NCI-H1417 (cell line): ENCODE measurements at places on chromosomes 4 and X.

GRCh38 chr4:150583287-150584110 lies 1.5 kb downstream of the MAB21L2 start:
- no peak for DNase-seq

DNA sequence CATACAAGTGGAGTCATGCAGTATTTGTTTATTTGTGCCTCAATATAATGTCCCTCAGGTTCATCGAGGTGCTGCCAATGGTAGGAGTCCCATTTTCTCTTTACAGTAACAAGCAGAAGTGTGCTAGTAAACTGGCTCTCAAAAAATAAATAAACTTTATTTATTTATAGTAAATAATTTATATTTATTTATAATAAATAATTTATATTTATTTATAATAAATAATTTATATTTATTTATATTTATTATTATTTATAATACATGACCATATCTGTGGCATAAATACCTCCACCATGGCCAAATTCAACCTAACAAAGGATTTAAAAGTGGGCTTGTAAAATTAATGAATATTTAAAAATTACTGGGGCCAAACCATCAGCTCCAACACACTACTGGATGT lies 464.9 kb upstream of the NWD2 start:
- DNase-seq: no peak

- DNase-seq: no peak
These were observed 25.5 kb upstream of the ZNF330 start for GRCh38 chr4:141195095-141195707.

DNA sequence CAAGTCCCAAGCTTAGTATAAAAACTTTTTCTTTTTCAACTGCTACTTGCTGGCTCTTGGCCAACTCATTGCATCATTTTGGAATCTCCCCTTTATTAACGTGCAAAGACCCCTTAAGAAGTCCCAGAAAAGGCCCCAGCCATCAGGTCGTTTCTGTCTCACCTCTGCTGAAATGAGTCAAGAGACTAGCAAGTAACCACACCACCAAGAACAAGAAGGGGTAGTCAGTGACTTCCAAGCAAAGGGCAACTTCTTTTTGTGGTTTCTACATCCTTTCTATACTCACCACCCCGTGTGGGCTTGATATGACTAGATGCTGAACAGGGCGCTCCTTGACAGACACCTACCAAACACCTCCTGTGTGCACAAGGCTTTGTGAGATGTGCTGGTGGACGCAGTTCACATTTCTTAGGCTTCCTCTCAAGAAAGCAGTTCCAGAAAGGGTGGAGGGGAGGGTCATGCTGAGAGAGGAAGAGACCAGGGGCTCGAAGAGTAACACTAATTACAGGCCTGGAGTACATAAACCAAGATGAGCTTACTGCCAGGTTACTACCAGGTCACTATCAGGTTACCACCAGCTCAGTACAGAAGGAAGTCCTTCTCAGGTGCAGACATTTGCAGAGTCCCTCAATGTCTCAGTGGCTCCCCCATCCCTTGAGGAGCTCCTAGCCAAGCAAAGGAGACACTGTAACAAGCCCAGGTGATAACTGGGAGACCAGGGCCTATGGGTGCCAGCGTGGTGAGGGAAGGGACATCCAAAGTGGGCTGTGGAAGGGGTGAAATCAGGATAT lies 19.3 kb downstream of the JAKMIP1 start:
- no peak for DNase-seq

GRCh38 chr4:150743564-150744342 lies 161.8 kb downstream of the MAB21L2 start:
- DNase-seq: no peak

- DNase-seq: no peak
These were observed 127.3 kb downstream of the NEK1 start for GRCh38 chr4:169485086-169485485.

- DNase-seq: no peak
These were observed 34.8 kb upstream of the CBR4 start for GRCh38 chr4:169044714-169045447.

GRCh38 chrX:13522811-13523210 lies 46.6 kb upstream of the EGFL6 start:
- no peak for DNase-seq
